ENCODE measurements at places on chromosomes 4 and X.

DNA sequence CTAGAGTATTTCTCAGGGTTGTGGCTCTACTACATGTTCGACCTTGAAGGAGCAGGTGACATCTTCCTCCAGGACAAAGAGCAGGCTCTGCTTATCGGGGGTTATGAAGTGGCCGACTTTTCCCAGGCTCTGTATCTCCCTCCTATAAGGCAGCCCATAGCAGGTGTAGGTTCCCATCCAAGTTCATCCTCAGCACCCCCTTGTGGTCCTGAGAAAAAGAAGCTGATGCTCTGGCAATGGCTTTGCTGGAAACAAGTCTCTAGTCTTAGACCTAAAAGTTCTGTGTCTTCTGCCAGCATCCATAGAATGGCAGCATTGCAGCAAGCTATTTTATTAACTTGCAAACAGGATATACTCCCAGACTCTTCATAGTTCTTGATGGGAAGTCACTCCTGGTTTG is 836.6 kb upstream of the PRKX start:
- no peak for DNase-seq

DNA sequence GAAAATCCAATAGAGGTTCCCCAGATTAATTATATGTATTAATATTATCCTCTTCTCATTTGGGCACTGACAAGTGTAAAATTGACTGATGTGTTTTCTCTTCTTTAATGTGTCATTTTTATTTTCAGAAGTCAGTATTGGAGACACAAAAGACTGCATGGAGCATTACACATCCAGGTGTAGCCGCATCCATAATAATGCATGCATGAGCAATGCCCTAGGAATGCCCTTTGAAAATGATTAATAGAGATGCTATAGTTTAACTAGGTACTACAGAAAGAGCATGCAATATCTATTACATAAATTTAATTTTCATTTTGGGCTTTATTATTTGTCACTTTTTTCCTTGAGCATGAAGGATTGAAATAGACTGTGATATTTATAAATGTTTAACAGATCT is 509.9 kb downstream of the SPOCK3 start:
- DNase-seq: no peak

DNA sequence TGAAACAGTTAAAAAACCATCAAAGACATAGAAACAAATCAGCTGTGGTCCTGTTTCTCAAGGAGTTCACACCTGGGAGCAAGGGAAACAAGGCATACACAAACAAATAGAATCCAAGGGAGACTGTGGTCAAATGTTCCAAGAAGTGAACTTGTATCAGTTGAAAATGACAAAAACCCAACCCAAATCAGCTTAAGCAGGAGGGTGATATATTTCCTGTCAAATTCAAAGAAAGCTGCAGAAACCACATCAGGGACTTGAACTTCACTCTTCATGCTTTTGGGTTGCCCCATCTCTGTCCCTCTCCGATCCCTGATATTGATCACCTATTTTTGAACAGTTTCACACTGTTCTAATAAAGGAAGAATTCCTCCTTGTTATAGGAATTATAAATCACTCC is 148.6 kb upstream of the FMR1 start:
- DNase-seq: no peak

GRCh38 chr4:16265820-16266219 is 39.5 kb upstream of the TAPT1 start:
- no peak for DNase-seq

- no peak for DNase-seq
These were observed 42.7 kb upstream of the GRPEL1 start for GRCh38 chr4:7110546-7110945.

DNA sequence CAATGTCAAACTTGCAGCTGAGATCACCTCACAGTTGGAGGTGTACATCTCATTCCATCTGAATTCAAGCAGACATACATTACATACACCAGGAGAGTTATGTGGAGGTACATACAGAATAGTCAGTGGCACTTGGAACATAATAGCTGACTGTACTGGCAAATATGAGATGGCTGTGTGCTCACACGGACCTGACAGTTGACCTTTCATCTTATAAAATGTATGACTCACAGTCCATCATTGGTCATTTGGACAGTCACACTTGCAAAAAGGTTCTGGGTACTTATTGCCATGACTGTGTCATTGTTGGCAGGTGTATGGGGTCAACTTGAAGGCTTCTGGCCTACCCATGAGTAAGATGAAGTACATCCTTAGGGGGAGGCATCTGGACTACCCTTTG is 88.6 kb upstream of the WDR1 start:
- DNase-seq: peak; percentile 0

GRCh38 chr4:102454268-102454667 is 46.9 kb upstream of the NFKB1 start:
- no peak for DNase-seq

GRCh38 chrX:144388738-144389137 is 504.9 kb downstream of the UBE2NL start:
- DNase-seq: no peak

- no peak for DNase-seq
These were observed 47.6 kb downstream of the RAB33B start for GRCh38 chr4:139501527-139501926.

DNA sequence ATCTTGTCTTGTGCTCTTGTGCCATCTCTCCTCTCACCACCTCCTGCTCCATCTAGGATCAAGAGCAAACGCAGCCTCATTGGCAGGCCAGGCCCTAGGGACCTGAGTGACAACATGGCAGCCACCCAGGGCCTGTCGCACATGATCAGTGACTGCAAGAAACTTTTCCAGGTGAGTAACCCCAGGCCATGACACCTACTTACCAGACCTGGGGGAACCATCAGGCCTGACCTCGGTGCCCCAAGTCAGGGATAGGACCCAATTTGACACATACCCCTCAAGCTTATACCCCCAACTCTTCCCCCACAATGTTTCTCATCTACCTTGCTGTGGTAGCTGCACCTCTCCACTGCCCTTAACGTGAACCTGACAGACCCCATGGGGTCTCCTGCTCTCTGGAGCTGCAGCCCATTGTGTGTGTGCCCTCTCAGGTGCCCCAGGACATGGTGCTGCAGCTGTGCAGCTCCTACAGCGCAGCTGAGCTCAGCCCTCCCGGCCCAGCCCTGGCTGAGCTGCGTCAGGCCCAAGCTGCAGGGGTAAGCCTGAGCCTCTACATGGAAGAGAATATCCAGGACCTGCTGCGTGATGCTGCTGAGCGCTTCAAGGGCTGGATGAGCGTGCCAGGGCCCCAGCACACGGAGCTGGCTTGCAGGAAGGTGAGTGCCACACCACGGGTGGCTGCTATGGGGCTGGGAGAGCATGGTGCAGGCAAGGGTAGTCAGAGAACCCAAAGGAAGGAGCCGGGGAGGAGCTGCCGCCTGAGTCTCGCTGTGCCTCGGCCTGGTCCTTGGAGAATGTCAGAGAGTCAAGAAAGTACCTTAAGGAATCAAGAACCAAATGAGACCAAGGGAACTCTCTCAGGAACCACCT is 74.8 kb downstream of the STARD8 start:
- no peak for DNase-seq

DNA sequence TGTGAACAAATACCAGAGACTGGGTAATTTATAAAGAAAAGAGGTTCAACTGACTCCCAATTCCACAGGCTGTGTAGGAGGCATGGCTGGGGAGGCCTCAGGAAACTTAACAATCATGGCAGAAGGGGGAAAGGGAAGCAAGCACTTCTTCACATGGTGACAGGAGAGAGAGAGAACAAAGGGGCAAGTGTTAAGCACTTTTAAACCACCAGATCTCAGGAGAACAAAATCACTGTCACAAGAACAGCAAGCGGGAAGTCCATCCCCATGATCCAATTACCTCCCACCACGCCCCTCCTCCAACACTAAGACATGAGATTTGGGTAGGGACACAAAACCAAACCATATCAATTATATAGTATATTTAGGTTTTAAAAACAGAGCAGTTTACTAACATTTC is 30.8 kb downstream of the MOB1B start:
- no peak for DNase-seq

DNA sequence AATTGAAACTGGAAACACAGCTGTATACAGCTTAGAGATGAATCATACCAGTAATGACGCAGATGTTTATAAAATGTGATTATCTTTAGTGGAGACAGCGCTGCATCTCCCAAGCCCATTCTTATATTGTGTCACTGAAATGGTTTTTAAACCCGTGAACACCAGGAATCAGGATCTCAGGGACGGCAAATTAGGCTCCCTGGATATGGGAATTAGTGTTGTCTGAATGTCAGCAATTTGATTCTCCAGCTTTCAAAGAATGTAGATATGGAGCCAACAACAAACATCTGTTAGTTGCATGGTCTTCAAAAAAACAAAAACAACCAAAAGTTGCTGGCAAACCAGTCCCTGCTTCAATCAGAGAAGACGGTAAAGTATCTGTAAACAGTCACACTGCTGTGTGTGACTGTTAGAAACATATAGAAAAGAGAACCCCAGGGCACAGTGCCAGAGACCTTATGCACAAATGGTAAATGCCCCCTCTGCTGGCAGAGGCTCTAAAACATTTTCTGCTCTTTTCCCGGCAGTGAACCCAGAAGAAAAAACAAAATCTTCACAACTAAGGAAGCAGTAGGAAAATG is 351.9 kb upstream of the FTHL17 start:
- DNase-seq: peak; percentile 12

DNA sequence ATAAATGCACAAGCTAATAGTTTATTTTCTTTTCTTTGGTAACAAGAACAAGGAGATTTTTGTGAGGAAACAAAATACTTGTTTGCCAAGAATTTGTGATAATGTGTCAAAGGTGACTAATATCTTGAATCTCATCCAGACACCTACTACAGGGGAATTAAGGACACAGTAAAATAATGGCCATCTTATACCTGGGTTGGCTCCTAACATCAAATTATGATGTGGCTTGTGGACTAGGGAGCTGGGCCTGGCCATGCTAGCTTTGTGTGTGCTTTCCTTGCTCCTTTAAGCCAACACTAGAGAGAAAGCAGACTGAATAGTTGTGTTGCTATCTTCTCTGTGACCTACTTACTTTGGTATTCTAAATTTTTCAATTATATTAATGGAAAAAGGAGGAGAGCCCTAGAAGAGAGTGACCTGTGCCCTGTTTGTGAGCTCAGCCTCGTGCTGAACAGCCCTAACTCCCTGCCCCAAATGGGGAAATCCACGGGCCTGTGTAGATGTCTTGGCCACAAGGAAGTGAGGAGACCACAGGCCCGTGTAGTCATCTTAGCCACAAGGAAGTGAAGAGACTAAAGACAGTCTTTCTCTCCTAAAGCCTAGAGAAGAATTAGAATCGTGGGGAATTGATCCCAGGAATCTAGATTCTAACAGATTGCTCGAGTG is 23.3 kb downstream of the ARHGAP24 start:
- DNase-seq: no peak

GRCh38 chr4:107276052-107276451 is 239.9 kb upstream of the DKK2 start:
- DNase-seq: no peak

DNA sequence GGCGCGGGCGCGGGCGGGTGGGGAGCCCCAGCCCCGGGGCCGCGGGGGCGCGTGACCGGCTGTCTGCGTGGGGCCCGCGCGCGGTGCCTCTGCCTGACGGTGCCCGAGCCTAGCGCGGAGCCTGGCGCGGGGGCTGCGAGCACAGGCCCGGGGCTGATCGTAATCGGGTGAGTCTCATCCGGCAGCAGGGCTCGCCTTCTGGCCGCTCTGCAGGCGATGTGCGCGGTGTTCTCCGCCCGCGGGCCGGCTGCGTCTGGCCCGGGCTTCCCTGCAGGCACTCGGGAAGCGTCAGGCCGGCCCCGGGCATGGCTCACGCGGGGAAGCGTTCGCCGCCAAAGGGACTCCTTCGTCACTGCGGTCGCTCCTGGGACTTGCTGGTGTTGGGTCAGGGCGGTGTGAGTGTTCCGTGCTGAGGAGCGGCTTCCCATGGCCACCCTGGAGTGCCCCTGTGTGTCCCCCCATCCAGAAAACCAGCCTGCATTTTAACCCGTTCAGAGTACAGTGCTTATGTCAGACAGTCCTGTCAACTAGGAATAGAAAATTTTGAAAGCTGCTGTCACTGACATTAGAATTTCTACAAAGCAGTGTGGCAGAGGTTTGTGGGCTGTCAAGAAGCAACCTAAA is 40.6 kb downstream of the FAM149A start:
- DNase-seq: peak; percentile 77

GRCh38 chr4:76457885-76458284 is 22.9 kb downstream of the SHROOM3 start:
- no peak for DNase-seq

- DNase-seq: no peak
These were observed 2062.4 kb downstream of the ARAP2 start for GRCh38 chr4:34181891-34182290.

DNA sequence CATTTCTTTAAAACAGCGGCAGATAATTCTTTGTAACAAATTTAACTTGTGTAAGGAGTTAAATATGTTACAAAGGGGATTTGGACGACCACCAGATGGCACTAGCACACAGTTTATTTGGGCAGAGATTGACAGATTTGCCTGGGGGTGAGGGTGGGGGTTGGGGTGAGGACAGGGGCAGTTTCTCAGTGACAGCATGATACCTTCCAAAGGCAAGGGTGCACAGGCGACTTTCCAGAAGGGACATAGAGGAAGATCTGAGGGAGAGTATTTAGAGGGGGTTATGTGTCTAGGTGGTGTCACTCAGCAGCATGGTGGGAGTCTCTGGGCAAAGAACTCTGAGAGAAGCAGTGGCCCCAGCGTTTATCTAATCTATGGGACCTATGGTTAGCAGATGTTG is 9.6 kb upstream of the TMA16 start:
- DNase-seq: peak; percentile 16

DNA sequence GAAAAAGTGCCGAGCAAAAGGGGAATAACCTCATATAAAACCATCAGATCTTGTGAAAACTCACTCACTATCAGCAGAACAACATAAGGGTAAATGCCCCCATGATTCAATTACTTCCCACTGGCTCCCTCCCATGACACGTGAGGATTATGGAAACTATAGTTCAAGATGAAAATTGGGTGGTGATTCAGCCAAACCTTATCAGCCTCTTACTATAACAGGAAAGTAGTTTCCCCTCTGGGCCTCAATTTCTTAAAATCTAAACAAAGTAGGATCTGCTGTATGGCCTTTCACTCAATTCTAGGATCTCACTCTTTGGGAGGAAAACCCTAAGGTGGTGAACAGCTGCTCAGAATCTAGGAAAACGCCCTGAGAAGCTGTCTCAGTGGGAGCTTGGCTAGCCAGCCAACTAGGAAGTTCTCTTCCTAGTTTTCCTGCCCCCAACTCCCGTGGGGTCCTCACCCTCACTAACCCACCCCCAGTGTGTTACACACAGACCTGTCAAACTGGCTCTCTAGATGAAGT is 1017.1 kb upstream of the HS3ST1 start:
- no peak for DNase-seq

- no peak for DNase-seq
These were observed 154.7 kb downstream of the TSPAN5 start for GRCh38 chr4:98503676-98504075.

GRCh38 chr4:2290974-2291704 is 29.2 kb upstream of the MXD4 start:
- DNase-seq: no peak

GRCh38 chr4:113594231-113594556 is 167.3 kb downstream of the CAMK2D start:
- no peak for DNase-seq

Data from large intestine (tissue), 12 donors.